ENCODE measurements at places on chromosomes 4 and X. TPM values are rescaled to one million over a fixed set of nuclear protein-coding genes. Genes with fewer than 3 reads are reported as not detected.

INTU gene
- total RNA-seq, result not detected

TMEM255A gene
- not detected for total RNA-seq

MAP7D2 gene
- total RNA-seq, result 0.21 TPM

RS1 gene
- not detected for total RNA-seq

GBA3 gene
- not detected for total RNA-seq

USP17L29 gene
- total RNA-seq, result not detected

PCSK1N gene
- total RNA-seq, result 0.33 TPM

- no peak for DNase-seq
- H3K27me3 ChIP-seq, result no peaks in the 10 kb centered on the region
- H3K4me3 ChIP-seq, result no peak overlapping the region
- H3K36me3 ChIP-seq, result no peaks in the 10 kb centered on the region
- H3K4me1 ChIP-seq, result no peaks in the 10 kb centered on the region
Measured at GRCh38 chr4:96524311-96524875, 684.5 kb downstream of the PDHA2 start.

- H3K27ac ChIP-seq, result peak overlapping the region; percentile 4
- H3K4me3 ChIP-seq, result no peak overlapping the region
- no peaks in the 10 kb centered on the region for H3K27me3 ChIP-seq
- DNase-seq, result no peak
- peaks cover 23% of the 10 kb centered on the region for H3K36me3 ChIP-seq
- peaks cover 73% of the 10 kb centered on the region for H3K4me1 ChIP-seq
Measured at GRCh38 chr4:102620697-102621497, 119.7 kb downstream of the NFKB1 start.

GRCh38 chr4:102826105-102826889, 1.1 kb downstream of the UBE2D3 start:
- no peak overlapping the region for H3K27ac ChIP-seq
- peaks cover 26% of the 10 kb centered on the region for H3K36me3 ChIP-seq
- H3K4me3 ChIP-seq, result no peak overlapping the region
- no peaks in the 10 kb centered on the region for H3K27me3 ChIP-seq
- peaks cover 42% of the 10 kb centered on the region for H3K4me1 ChIP-seq

GRCh38 chr4:184267206-184267608, 49.5 kb upstream of the ENPP6 start:
- peaks cover 62% of the 10 kb centered on the region for H3K4me1 ChIP-seq
- DNase-seq, result no peak
- peak overlapping the region; percentile 77 for H3K4me3 ChIP-seq

DNA sequence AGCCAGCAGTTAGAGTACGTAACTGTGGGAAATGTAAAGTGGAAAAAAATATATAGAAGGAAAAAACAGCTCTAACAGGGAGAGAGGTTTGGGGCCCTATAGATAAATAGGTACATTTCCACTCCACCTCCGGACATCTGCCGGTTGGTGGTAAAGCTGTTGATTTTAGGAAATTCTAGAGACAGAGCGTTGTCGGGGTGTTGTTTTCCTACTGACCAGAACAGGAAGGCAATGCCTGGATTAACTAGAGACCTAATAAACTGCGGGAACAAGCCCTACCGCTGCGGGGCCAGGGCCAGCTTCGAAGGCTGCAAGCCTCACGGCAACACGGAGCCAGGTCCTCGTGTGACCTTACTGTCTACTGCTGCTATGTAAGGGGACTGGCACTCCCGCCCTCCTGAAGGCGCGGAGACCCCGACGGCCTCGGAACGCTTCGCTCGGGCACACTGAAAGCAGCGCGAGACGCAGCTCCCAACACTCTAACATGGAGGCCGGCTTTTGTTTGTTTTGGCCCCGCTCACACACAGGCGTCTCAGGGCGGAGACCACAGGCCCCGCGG, 702 bp upstream of the CDKN2AIP start:
- peak overlapping the region; percentile 93 for H3K4me3 ChIP-seq
- H3K36me3 ChIP-seq, result peaks cover 40% of the 10 kb centered on the region
- peak overlapping the region; percentile 94 for H3K27ac ChIP-seq
- H3K27me3 ChIP-seq, result no peaks in the 10 kb centered on the region
- peaks cover 46% of the 10 kb centered on the region for H3K4me1 ChIP-seq

DNA sequence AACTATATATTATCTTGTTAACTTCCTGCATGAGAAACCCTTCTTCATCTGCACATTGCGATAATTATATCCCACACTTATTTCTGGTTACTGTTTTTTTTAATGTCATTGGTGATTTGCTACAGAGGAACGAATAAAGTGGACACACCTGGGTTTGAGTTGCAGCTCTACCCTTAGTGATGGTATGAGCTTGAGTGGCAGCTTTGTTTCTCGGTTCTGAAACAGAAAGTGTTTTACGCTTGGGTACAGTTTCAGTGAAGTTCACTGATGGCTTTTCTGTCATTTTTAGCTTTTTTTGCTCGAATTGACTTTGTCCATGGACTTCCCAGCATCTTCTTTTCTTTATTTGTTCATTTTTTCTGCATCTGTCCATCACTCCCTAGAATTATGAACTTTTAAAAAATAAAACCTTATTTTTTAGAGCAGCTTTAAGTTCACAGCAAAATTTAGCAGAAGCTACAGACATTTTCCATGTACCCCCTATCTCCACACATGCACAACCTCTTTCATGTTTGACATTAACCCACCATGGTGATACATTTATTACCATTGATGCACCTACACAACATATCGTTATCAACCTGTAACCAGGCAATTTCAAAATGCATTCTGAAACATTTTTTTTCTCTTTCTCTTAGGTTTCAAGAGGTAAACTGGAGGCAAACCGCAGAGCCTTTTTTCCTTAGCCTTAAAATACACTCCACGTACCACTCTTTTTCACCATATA, 1041.6 kb upstream of the PRKX start:
- no peak for DNase-seq
- H3K36me3 ChIP-seq, result no peaks in the 10 kb centered on the region
- H3K27me3 ChIP-seq, result no peaks in the 10 kb centered on the region

GRCh38 chrX:37997096-37997495, 9.3 kb upstream of the SYTL5 start:
- H3K36me3 ChIP-seq, result no peaks in the 10 kb centered on the region
- no peak overlapping the region for H3K4me3 ChIP-seq
- H3K27me3 ChIP-seq, result peaks cover 3% of the 10 kb centered on the region

DNA sequence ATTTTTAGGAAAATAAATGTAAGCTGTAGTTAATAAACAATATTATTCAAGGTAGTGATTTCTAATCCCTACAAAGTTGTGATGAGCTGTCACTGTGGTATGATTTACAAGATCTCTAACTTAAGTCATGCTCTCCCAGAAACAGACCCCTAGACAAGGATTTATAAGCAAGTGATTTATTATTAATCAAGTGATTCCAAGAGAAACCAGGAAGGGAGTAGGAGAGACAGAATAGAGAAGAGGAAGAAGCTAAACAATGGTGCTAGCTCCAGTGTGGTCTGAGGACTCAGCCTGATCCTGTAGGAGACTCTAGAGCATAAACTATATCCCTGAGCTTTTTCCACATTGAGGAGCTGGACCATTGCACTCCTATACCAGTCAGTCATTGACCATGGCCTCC, 73.1 kb downstream of the SYTL5 start:
- no peak for DNase-seq
- H3K4me3 ChIP-seq, result no peak overlapping the region
- H3K27me3 ChIP-seq, result peaks cover 3% of the 10 kb centered on the region
- H3K4me1 ChIP-seq, result no peaks in the 10 kb centered on the region
- H3K36me3 ChIP-seq, result no peaks in the 10 kb centered on the region
- H3K27ac ChIP-seq, result no peak overlapping the region

GRCh38 chrX:122241959-122242358, 942.1 kb upstream of the GRIA3 start:
- H3K27me3 ChIP-seq, result no peaks in the 10 kb centered on the region
- no peak overlapping the region for H3K4me3 ChIP-seq
- no peak for DNase-seq
- no peak overlapping the region for H3K27ac ChIP-seq
- H3K4me1 ChIP-seq, result no peaks in the 10 kb centered on the region

DNA sequence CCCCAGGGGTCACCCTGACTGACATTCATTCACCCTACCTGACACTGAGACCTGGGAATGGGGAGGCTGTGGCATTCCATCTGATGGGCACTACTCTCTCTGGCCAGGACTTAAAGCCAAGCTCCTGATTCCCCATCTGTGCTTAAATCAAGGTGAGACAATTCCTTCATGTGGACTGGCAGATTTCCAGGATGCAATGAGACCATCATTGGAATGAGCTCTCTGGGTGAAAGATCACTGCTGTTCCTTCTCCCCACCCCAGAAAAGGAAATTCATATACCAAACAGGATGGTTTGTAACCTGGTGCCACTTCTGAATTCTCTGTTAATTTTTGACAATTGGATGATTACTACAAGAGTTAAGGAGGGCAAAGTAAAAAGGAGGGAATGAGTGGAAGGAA, 354.8 kb downstream of the MID1IP1 start:
- no peaks in the 10 kb centered on the region for H3K4me1 ChIP-seq
- H3K27me3 ChIP-seq, result peaks cover 2% of the 10 kb centered on the region
- H3K27ac ChIP-seq, result no peak overlapping the region
- no peak for DNase-seq
- H3K4me3 ChIP-seq, result no peak overlapping the region

GRCh38 chrX:11672213-11672612, 6.5 kb upstream of the ARHGAP6 start:
- H3K4me1 ChIP-seq, result no peaks in the 10 kb centered on the region
- no peak overlapping the region for H3K27ac ChIP-seq
- no peak for DNase-seq
- H3K36me3 ChIP-seq, result no peaks in the 10 kb centered on the region
- no peak overlapping the region for H3K4me3 ChIP-seq

DNA sequence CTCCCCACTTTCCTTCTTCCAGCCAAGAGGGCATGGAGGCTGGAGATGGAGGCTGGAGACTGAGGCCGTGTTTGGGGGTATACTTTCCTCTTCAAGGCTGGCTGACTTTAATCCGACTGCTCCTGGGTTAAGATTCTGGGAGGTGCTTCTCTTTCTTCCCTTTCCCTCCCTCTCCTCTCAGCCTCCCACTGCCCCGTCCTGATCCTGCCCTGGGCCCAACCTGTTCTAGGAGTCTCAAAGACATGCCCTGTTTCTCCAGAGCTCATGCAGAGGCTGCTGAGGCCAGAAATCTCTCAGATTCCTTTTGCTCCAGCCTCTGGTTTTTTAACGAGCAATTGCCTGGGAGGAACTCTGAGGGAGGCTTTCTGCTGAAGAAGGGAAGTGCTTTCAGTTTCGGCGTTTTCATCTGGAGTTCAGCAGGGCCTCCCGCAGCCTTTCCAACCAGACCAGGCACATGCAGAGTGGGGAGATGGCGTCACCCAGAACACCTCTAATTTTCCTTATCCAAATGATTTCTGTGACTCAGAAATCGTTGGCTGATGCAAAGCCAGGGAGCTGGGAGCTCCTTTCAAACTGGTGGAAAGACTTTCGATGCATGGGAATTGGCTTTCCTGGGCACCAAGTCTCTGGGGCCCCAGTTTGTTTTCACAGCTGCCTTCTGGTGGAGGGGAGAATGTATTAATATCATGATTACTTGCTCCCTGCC, 34.5 kb upstream of the FAM9C start:
- H3K36me3 ChIP-seq, result peaks cover 15% of the 10 kb centered on the region
- peak overlapping the region; percentile 34 for H3K4me3 ChIP-seq
- peak; percentile 14 for DNase-seq

- H3K27ac ChIP-seq, result no peak overlapping the region
- H3K4me3 ChIP-seq, result no peak overlapping the region
- no peaks in the 10 kb centered on the region for H3K27me3 ChIP-seq
- H3K36me3 ChIP-seq, result no peaks in the 10 kb centered on the region
- no peak for DNase-seq
- H3K4me1 ChIP-seq, result no peaks in the 10 kb centered on the region
Measured at GRCh38 chr4:101846550-101846949, 56.0 kb downstream of the BANK1 start.

DNA sequence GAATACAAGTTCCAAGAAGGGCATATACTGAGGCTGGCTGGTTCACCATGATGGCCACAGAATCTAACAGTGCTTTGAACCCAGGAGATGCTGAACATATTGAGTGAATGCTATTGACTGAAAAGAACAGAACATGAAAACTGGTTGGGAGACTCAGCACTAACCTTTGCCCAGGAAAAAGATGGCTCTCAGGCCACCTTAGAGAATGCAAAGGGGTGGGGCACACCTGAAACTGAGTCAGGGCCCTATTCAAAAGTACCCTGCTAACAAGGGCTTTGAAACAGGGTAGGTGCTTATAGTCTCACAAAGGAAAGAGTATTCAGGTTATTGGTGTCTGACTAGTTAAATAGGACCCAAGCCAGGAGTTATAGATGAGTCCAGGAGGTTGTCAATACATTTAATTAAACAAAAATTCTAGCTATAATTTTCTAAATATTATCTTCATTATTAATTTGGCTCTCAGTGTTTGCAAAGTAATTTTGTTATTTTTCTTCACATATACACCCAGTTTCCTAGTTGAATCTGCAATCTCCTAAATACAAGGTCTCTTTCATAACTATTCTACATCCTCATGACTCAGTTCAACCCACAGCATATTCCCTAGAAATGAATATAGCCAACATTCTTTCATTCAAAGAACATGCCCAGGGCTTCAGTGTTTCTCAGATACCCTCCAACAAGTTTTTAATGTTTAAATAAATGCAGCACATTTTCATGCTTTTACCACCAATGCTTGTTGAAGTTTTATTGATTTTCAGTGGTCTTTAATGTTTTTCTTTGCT, 144.2 kb upstream of the RAPGEF2 start:
- H3K4me1 ChIP-seq, result no peaks in the 10 kb centered on the region
- peaks cover 8% of the 10 kb centered on the region for H3K27me3 ChIP-seq
- H3K4me3 ChIP-seq, result no peak overlapping the region
- DNase-seq, result no peak

- no peak overlapping the region for H3K27ac ChIP-seq
- no peaks in the 10 kb centered on the region for H3K4me1 ChIP-seq
- peaks cover 4% of the 10 kb centered on the region for H3K27me3 ChIP-seq
- DNase-seq, result no peak
- no peak overlapping the region for H3K4me3 ChIP-seq
Measured at GRCh38 chr4:52572936-52573485, 86.1 kb downstream of the USP46 start.

GRCh38 chrX:1307626-1308340, 28.8 kb upstream of the IL3RA start:
- no peaks in the 10 kb centered on the region for H3K27me3 ChIP-seq
- H3K36me3 ChIP-seq, result peaks cover 2% of the 10 kb centered on the region
- H3K4me1 ChIP-seq, result no peaks in the 10 kb centered on the region
- H3K27ac ChIP-seq, result no peak overlapping the region

DNA sequence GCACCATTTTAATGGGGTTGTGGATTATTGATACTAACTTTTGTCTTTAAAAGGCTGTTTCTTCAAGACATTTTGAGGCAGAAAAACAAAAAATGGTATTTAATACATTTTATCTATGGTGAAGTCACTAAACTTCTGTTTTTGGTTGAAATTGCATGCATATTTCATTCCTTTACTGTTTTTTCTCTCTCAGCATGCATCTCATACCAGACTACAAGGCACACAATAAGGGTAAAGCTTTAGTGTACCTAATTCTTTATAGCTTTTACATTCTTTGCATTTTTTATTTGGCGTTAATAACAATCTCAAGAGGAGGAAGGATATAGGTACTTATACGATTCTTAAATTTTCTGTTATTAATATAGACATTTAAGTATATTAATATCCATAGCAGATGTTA, 151.0 kb upstream of the DKK2 start:
- H3K4me1 ChIP-seq, result no peaks in the 10 kb centered on the region
- no peak overlapping the region for H3K4me3 ChIP-seq
- no peaks in the 10 kb centered on the region for H3K36me3 ChIP-seq
- H3K27me3 ChIP-seq, result no peaks in the 10 kb centered on the region

GRCh38 chr4:8609406-8609805, 16.8 kb downstream of the CPZ start:
- H3K36me3 ChIP-seq, result no peaks in the 10 kb centered on the region
- no peaks in the 10 kb centered on the region for H3K27me3 ChIP-seq
- no peak for DNase-seq
- H3K4me3 ChIP-seq, result no peak overlapping the region

All from activated CD4-positive, alpha-beta T cell treated with anti-CD3 and anti-CD28 coated beads, Interleukin-2, amount 10 ng/mL, durations not matched to agents 7 days and 5 days (primary cell).